ENCODE measurements at places on chromosomes 4 and X.

GRCh38 chr4:145207934-145208333 is 27.5 kb upstream of the OTUD4 start:
- DNase-seq, result no peak

DNA sequence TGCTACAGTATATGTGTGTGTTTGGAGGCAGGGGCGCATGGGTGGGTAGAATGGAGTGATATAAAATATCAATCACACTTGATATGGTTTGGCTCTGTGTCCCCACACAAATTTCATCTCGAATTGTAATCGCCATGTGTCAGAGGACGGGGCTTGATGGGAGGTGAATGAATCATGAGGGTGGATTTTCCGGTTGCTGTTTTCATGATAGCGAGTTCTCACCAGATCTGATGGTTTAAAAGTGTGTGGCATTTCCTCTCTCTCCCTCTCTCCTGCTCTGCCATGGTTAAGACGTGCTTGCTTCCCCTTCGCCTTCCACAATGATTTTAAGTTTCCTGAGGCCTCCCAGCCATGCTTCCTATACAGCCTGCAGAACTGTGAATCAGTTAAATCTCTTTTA is 14.8 kb downstream of the SOWAHB start:
- no peak for DNase-seq

GRCh38 chr4:93313197-93313596 is 515.4 kb upstream of the ATOH1 start:
- DNase-seq, result no peak

DNA sequence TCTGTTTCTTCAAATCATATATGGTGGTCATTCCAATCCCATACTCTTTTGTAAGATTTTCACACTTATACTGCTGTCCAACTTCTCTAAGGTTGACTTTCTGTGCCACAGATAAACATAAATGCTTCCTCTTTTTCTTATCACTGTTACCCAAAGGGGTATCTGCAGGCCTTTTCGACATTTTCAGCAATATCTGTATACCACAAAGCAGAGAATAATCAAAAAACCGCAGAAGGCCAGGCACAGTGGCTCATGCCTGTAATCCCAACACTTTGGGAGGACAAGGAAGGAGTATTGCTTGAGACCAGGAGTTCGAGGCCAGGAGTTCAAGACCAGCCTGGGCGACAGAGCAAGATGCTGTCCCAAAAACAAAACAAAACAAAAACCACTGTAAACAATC is 3.1 kb upstream of the RFC1 start:
- no peak for DNase-seq

DNA sequence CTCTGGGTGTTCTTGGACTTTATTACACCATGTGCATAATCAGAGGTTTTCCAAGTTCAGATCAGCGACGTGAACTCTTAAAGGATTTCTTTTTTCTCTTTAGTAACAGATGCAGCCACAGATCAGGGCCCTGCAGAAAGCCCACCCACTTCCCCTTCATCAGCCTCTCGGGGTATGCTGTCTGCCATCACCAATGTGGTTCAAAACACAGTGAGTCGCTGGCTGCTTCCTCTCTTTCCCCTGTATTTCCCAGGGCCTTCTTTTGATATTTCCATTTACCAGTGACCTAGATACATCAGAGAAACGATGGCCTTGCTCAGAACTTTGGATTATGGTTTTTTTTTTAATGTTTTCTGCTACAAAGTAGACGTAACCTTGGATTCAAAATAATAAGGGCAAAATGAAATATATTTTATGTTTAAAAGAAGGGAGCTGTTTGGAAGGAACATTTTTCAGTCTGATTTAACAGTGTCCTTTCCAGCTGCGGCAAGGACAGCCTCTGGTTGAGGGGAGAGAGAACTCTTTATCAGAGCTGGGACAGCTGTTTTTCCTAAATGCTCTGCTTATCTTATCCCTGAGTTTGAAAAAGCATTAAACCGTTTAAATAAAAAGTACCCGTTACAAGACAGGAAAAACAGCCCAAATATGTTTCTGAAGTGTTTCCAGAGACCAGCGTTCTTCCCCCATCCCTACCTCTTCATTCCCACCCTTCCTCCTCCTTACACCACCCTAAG is 38.2 kb downstream of the FAM114A1 start:
- DNase-seq, result no peak

DNA sequence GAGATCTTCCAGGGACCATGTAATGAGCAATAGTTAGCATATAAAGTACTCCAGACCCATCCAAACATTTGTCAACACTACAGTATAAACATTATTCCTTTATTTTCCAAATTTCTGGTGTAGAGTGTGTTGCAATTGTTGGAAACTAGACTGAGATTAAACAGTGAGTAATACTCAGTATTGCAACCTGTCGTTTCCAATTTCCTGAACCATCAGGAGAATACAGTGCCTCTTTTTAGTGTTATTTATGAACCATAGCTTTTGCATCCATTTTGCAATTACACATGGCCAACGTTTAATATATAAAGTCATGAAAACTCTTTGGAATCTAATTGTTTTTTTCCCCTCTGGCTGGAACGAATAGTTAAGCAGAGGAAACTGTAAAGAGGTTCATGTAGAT is 58.3 kb upstream of the DHRSX start:
- peak; percentile 50 for DNase-seq

DNA sequence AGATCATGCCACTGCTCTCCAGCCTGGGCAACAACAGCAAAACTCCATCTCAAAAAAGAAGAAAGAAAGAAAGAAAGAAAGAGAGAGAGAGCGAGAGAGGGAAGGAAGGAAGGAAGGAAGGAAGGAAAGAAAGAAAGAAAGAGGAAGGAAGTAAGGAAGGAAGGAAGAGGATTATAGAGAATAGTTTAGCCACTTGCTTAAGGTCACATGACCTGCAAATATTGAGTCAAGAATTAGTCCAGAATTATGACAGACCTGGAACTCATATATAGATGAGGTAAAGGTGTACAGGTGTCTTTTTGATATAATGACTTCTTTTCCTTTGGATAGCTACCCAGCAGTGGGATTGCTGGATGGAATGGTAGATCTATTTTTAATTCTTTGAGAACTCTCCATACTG is 25.6 kb upstream of the ANTXR2 start:
- DNase-seq, result no peak

- DNase-seq, result peak; percentile 15
These were observed 38.8 kb downstream of the CLCN3 start for GRCh38 chr4:169658975-169659715.

DNA sequence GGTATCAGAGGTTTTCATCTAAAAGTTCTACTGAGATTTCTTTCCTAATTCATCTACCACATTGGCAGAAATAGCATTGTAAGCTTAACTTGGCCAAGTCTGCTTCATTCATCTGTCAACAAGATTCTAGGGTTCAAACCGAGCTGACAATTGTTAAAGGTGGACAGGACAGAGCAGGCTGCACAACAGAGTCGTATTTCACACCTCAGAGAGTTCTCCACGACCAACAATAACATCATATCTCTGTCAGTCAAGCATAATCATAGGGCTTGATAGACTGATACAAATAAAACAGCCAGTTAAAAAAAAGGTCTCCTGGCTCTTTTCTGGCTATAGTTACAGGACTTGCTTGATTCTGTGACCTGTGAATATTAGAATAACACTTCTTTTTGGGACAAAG is 259.2 kb downstream of the COL25A1 start:
- DNase-seq, result no peak

DNA sequence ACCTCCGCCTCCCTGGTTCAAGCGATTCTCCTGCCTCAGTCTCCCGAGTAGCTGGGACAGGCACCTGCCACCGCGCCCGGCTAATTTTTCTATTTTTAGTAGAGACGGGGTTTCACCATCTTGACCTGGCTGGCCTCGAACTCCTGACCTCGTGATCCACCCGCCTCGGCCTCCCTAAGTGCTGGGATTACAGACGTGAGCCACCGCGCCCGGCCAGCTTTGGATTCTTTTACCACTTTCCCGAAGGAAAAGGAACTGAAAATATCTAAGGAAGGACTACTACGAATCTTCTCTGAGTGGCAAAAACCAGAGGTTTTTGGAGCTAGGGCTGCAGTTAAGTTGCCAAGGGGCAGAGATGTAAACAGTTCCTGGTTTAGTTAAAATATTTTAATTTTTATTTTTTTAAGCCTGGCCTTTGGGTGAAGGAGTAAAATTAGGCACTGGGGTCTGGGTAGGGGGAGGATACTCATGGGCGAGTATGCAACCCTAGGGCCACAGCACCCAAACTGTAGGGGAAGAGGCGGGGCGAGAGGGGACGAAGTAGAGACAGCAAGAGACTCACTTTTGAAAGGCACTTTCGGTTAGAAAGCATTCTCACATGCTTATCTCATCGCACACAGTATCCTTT is 525 bp upstream of the CISD2 start:
- no peak for DNase-seq

DNA sequence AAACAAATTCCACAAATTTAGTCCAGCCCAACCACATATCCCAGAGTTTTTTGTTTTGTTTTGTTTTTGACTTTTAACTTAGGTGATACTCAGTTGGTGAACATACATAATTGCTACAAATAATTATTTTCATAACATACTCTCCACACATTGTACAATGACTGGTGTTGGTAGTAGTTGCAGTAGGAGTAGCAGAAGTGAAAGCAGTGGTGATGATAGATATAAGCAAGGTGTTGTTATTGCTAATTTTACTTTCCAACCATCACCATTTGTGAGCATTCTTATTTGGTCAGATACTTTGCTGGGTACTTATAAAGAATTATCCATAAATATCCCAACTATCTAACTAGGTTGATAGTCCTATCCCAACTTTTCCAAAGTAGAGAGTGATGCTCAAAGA is 47.3 kb downstream of the ARHGAP24 start:
- DNase-seq, result no peak

DNA sequence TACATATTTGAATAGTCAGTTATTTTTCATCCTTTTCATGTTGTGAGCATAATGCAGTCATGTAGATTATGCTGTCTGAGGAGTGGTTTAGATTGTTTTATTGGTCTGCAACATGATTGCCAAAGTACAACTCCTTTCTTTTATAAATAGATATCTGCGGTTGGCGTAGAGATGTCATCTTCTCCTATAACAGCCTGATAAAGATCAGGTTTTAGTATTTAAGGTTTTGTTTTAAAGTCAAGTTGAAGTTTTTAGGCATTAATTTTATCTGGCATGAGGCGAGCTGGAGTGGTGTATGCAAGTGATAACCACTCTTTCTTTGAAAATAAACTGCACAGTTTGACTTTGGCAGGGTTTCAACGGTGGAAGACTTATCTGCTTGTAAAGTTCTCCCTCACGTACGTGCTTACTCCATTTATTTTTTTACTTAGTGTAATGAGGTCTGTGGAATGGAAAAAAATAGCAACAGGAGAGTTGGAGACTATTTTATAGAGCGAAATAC is 126.3 kb downstream of the FBXO8 start:
- peak; percentile 84 for DNase-seq

DNA sequence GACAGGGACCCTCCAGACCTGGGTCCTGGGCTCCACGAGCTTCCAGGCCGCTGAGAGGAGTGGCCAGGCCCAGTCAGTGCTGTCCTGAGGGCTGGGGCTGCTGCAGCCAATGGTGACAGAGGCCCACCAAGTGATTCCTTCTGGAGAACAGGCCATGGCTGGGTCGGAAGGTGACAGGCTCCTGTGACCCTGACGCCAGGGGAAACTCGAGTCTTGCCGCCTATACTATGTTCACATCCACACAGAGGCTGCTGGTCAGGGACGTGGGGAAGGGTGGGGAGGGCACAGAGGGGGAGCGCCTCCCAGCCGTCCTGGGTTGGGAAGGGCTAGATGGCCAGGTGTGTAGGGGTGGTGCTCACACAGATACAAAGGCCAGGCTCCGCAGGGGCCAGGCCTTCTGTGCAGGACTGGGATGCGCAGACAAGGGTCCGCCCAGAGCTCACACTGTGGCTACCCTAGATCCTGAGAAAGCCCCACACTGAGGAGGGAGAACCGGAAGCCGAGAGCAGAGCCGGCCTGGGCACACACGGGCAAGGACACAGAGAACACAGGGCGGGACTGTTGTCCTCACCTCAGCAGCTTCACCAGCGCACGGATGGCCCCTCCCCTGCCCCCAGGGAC is 81.4 kb downstream of the HTRA3 start:
- DNase-seq, result no peak
